ENCODE measurements at places on chromosomes 6 and 20.

GRCh38 chr6:21596145-21596948 is 2.8 kb downstream of the SOX4 start:
- DNase-seq: peak; percentile 40

- DNase-seq: peak; percentile 34
These were observed 62.9 kb downstream of the MRPL14 start for GRCh38 chr6:44064089-44064947.

DNA sequence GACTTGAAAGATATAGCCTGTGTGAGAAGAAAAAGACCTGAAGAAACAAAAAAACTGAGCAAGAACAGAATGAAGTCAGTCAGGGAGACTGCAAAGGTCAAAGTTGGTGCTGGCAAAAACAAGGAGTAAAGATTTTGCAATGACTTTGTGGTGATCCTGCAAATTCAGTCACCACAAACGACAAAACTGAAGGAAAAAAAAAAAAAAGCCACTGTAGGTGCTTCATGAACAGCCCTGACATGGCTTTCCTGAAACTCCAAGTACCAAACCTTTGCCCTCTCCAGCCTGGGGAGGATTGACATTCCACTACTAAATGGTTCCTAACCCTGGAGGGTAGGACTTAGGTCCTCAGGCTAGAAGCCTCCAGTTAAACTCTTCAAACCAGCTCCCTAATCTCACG is 114.7 kb upstream of the BEND3 start:
- DNase-seq: no peak

DNA sequence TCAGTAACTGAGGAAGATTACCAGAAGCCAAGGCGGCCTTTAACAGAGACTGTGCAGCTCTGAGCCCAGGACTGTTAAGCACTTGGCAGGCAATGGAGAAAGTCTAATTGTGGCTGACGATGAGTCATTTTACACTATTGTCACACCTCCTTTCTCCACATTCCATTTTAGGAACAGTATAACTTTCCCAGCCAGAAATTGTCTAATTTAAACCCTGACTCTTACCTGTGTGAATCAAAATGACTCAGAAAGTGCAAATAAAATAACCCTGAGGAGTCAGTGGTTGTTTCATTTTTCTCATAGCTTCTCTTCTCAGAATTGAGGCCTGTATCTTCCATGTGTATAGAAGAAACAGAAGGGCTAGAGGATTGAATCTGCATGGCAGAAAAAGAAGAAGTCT is 40.0 kb upstream of the OPN5 start:
- peak; percentile 40 for DNase-seq

DNA sequence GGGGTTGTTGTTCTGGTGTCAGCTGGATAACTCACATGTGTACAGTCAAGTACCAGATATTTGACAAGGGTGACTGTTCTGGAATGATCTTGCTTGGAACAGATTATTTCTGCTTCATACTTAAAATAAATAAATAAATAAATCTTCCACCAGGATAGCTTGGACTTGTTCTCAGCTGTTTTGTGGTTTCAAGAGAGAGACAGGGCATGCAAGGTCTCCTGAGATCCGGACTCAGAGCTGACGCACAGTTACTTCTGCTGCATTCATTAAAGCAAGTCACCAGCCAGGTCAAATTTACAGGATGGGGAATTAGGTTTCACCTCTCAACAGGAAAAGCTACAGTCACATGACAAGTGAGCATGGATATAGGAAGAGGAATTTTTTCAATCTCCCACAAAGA is 285.0 kb upstream of the SPTLC3 start:
- DNase-seq: no peak

DNA sequence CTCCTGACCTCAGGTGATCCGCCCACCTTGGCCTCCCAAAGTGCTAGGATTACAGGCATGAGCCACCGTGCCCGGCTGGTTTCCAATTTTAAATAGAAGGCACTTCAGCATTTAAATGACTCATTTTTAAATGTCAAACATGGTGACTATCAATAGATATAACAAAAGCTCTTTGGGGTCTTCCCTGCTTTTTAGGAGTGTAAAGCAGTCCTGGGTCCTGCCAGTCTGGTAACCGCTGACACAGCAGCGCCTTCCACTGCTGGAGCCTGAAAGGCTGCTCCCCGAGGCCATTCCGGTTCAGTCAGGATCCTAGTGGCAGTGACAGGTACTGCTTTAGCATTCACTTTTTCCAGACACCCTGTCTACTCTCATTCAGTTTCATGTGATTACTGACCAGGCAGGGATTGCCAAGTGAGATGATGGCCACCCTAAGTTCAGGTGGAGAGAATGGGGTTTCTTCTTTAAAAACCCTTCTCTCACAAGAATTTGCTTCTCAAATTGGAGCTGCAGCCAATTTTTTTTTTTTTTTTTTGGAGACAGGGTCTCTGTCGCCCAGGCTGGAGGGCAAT is 5.1 kb downstream of the DIDO1 start:
- DNase-seq: peak; percentile 54

GRCh38 chr6:159875194-159875593 is 15.6 kb upstream of the MAS1 start:
- DNase-seq: no peak

DNA sequence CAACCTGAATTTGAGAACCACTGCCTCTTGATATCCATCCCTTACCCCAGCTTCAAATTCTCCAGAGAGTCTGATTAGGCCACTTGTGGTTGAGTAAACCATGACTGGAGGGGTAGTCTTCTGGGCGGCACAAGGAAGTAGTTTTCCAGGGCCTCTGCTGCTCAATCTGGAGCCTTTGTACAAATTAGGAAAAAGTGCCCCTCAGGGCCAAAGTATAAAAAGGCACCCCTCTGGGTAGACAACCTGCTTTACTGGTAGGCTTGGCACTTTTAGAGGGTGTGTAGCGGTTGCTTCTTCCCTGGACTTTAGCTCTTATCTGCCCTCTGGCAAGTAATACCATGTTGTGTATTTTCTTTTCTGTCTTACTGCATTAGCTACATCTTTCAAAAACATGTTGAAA is 32.9 kb upstream of the RPL7L1 start:
- DNase-seq: no peak

DNA sequence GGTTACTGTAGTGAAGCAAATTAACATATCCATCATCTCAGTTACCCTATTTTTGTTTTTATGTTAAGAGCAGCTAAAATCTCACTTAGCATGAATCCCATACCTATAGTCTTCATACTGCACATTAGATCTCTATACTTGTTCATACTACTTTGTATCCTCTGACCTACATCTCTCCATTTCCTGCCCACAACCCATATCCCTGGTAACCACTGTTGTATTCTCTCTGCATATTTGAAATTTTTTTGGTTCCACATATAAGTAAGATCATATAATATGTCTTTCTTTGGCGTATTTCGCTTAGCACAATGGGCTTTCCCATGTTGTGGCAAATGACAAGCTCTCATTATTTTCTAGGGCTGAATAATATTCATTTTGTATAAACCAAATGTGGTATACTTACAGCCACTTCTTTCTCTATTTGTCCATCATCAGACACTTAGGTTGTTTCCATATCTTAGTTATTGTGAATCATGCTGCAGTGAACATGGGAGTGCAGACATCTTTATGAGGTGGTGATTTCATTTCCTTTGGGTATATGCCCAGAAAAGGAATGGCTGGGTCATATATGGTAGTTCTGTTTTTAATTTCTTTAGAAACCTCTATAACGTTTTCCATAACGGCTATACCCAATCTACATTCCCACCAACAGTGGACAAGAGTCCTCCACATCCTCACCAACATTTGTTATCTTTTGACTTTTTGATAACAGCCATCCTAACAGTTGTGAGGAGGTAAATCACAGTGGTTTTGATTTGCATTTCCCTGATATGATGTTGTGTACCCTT is 39.8 kb downstream of the BACH2 start:
- no peak for DNase-seq

DNA sequence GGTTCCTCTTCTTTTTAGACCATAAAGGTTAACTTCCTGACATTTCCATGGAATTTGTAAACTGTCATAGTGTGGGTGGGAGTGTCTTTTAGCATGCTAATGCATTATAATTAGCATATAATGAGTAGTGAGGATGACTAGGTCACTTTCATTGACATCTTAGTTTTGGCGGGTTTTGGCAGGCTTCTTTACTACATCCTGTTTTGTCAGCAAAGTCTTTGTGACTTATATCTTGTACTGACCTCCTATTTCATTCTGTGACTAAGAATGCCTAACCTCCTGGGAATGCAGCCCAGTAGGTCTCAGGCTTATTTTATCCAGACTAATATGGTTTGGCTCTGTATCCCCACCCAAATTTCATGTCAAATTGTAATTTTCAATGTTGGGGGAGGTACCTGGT is 149.6 kb upstream of the SYNCRIP start:
- no peak for DNase-seq

GRCh38 chr20:5410470-5410869 is 93.7 kb upstream of the PROKR2 start:
- DNase-seq: no peak

DNA sequence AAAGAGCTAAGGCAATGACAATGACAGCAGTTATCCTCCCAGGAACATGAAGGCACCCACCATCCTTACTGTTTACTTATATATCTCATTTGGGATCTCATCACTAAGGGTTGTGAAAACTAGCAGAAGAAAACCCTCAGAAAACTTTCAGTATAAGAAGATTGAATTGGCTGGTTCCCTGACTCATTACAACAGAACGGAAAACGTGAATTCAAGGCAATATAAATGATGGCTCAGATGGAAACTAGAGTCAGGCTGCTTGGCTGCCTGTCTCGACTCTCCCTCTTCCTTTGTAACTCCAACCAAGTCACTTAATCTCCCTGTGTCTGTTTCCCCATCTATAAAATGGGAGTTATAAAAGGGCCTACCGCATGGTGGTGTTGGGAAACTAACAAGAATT is 387.1 kb upstream of the JARID2 start:
- DNase-seq: no peak

- DNase-seq: peak; percentile 18
These were observed 46.1 kb downstream of the LYRM4 start for GRCh38 chr6:5214570-5215052.

All from transverse colon (tissue), 4 donors.